GM23248 (cell line): ENCODE measurements at places on chromosomes 6 and 20.

DNA sequence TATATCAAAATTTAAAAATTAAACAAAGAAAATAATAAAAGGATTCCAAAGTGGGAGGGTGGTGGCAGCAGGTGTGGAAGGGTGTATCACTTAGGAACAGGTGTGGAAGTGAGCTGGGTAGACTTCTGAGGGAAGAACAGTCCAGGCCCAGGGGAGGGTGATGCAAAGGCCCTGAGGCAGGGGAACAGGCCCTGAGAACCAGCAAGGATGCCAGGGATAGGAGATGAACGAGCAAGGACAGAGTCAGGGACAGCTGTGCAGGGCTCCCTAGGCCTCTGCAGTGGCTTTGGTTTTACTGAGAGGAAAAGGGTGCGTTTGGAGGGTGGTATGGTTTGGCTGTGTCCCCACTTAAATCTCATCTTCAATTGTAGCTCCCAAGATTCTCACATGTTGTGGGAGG, 9.4 kb upstream of the RAET1E start:
- no peak for DNase-seq

DNA sequence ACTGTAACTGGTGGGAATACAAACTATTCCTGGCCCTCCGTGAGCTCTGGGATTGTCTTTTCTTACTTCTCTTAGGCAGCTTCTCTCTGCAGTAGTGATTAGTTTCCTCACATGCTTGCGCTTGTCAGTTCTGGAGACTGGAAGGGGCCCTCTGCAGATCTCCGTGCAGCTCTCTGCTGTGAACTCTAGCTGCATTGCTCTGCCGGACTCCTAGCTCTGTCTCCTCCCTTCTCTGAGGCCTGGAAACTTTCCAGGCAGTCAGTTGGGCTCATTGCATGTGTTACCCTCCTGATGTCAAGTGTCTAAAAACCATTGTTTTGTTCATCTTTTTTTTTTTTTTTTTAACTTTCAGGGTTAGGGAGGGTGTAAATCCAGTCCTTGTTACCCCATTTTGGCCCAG, 102.3 kb downstream of the CTNNBL1 start:
- DNase-seq, result no peak

DNA sequence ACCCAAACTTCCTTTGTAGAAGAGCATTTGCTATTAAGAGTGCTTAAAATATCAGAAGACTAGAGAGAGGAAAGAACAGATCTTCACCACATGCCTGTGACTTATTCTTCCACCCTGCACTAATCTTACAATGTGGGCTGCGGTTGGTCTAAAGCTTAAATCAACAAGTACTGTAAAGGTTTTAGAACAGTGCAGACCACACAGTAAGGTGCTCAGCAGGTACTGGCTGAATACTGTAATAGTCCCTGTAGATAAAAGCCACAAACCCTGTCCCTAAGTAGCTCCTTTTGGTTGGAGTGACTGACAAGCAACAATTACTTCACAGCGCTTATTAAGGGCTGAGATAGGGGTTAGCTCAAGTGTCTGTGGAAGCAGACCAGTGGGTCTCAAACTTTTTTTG, 972 bp upstream of the PHF3 start:
- no peak for DNase-seq

DNA sequence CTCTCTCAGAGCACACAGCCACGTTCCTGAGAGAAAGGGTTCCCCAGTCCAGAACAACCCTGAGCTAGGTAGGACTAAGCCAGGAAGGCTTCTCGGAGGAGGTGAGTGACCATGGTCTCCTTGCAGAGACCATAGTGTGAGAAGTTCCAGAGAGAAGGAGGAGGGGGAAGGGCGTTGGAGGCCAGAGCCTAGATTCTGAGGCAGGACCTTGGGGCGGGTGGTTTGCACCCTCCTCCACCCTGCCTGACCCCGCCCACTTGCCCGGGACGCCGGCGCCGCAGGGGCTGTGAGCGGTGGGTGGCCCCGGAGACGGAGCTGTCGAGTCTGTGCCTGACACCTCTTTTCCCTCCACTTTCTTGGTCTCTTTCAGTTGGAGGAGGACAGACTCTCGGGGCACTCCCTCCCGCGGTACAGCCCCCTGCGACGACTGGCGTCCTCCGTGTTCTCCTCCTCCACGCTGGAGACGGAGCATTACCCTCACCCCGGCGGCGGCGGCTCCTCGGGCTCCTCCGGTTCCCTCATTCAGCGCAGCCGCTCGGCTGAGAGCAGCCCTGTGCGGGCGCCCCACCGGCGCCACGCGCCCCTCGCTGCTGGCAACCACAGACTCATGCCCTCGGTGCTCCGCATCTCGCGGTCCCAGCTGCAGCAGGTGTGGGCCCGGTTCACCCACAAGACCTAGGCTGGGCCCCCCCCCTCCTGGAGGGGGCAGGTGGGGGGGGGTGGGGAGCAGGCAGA, 26.2 kb downstream of the TTBK1 start:
- peak; percentile 42 for DNase-seq

GRCh38 chr6:157561414-157561790, 180.4 kb downstream of the ZDHHC14 start:
- no peak for DNase-seq

- DNase-seq, result no peak
Observed at GRCh38 chr20:7770578-7770977, 169.7 kb downstream of the HAO1 start.

DNA sequence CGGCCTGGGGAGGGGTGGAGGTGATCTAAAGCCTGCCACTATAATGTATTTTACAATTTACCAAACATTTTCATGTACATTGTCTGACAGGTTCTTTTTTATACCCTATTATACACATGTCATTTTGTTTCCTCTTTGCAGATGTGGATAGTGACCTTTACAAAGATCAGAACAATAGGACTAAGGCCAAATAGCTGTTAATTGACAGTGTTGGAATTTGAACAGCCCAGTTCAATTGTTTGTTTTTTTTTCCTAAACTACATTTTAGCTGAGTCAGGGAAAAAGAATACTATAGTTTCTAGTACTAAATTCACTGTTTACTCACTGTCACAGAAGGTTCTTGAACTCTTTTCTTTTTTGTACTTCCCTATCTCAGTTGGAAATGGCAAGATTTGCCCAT, 40.2 kb downstream of the PGM3 start:
- DNase-seq, result no peak

- no peak for DNase-seq
Observed at GRCh38 chr6:122068291-122068769, 331.1 kb upstream of the HSF2 start.

- DNase-seq, result peak; percentile 38
Observed at GRCh38 chr20:43459022-43459942, 1.6 kb downstream of the SRSF6 start.

DNA sequence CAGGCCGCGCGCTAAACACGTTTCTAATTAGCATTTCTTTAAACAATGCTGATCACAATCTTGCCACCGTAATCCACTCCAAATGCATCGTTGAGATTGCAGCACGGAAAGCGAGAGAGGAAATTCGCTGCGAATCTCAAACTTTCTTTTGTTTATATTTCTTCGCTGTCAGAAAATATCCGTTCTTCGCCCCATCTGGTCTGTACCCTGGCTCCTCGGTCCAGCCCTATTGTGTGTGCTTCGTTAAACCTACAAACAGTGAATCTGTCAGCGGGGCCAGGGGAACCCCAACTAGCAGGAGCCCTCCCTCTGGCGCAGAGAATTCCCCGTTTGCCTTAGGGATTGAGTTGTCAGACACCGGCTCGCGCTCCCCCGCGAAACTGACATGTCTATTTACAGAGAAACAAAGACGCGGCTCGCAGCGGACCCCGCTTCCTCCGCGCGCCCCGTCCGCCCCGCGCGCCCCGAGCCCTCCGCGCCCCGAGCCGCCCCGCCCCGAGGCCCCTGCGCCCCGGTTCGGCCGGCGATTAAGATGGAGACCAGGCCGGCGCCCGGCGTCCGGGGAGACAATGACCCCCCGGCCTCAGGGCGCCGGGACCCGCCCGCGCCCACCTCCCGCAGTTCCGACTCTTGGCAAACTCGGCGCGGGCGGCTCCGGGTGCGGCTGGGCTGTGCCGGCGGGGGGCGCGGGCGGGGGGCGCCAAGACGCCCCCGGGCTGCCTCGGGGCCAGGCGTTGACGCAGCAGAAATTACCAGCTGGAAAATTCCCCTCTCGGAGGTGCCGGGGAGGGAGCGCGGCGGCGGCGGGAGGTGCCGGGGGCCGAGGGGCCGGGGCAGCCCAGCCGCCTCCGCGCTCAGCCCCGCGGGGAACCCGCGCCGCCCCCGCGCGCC, 874 bp downstream of the ZBTB46 start:
- DNase-seq, result peak; percentile 39

DNA sequence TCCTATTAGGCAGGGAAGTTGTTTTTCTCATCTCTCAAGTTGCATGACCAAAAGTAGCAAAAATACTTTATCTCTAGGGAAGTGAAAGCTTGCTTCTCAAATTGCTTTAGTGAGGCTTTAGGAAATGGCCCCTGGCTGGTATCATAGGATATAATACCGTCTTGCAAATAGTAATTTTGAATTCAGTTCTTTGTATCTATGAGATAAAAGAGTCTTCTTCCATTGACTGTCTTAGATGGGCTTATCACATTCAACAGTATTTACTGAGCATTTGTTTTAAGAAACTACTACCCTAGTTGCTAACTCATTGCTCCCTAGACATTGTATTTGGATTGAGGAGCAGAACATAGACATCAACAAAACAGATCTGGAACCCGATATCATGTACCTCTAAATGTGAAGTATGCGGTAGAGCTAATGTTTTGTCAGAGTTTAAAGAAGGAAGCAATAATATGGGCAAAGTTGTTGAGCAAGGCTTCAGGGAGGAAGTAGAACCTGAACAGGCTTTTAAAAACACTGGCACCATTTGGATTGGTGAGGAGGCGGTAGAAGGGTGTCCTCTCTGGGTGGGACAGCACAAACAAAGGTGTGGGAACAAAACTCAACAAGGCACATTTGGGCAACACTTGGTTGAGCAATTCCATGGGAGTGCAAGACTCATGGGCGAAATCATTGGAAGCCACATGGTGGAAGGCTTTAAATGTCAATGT, 101.5 kb downstream of the SGK1 start:
- DNase-seq, result no peak

- DNase-seq, result peak; percentile 43
Observed at GRCh38 chr6:131122007-131122406, 13.3 kb upstream of the AKAP7 start.

GRCh38 chr6:155036907-155037306, 41.8 kb downstream of the TIAM2 start:
- no peak for DNase-seq

- DNase-seq, result peak; percentile 36
Observed at GRCh38 chr6:128124713-128125112, 223.9 kb upstream of the THEMIS start.

DNA sequence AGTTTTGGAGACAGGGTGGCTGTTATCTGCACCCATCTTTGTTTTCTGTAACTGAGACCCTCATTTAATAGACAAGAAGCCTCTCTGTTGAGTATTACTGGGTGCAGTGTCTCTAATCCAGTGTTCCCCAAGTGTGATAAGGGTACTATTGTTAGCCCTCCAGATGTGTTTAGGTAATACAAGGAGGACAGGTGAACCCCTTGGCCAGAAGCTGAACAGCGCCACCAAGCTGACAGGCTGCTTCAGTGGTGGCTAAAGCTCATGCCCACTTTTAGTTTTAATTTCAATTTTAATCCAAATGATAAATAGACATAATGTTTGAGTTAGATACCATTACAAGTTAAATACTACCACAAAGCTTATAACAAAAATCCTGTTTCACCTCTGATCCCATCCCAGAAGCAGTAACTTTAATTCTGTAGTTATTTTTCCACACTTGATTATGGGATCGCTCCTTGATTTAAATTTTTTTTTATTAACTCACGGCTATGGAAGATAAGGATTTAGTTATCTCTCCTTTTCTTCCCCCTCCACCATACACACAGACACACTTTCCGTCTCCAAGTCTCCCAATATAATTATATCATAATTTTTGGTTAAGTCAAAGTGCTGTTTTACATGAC, 8.4 kb upstream of the STK35 start:
- DNase-seq, result peak; percentile 41

- no peak for DNase-seq
Observed at GRCh38 chr6:165453395-165453794, 144.0 kb upstream of the C6orf118 start.

DNA sequence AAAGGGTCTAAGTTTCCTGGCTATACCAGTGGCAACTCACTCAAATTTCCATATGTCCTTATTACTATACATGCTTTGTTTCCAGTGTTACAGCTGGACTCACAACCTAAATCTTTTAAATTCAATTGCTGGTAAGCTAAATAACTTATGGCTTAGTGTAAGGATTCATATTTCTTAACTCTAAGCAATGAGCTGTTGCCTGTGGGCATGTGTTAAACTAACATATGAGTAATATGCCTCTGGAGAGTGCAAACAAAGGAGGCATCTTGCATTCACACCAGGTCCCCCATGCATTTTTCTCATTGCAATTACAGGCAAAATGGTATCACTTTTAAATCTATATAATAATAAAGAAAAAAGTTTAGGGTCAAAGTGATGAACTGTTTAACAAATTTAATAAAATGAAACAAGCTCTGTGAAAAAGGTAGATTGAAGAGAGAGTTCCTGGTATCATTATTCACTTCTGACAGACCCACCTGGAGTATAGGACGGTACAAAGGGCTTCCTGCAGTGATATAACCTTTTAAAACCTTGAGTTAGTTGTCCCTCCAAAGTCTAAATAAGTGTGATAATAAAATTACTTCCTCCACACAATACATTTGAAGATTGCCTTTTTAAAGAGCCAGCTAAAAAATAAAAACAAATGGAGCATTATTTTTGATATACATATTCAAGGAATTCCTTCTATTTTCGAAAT, 57.6 kb upstream of the HMGCLL1 start:
- peak; percentile 63 for DNase-seq

DNA sequence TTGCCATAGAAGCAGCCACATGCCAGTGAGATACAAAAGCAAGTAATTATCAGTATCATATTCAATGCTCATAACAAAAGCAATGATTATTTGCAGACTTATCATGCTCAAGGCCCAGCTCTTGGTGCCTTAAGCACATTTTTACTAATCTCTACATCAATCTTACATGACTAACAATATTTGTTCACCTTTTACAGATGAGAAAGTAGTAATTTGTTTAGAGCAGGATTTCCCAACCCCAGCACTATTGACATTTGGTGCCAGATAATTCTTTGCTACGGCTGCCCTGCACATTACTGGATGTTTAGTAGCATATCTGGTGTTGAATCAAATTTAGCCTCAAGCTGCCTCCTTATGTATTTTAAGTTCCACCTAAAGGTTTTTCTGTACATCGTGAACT, 19.0 kb upstream of the DOK5 start:
- DNase-seq, result no peak

GRCh38 chr20:4918473-4918872, 82.8 kb downstream of the SLC23A2 start:
- DNase-seq, result no peak

DNA sequence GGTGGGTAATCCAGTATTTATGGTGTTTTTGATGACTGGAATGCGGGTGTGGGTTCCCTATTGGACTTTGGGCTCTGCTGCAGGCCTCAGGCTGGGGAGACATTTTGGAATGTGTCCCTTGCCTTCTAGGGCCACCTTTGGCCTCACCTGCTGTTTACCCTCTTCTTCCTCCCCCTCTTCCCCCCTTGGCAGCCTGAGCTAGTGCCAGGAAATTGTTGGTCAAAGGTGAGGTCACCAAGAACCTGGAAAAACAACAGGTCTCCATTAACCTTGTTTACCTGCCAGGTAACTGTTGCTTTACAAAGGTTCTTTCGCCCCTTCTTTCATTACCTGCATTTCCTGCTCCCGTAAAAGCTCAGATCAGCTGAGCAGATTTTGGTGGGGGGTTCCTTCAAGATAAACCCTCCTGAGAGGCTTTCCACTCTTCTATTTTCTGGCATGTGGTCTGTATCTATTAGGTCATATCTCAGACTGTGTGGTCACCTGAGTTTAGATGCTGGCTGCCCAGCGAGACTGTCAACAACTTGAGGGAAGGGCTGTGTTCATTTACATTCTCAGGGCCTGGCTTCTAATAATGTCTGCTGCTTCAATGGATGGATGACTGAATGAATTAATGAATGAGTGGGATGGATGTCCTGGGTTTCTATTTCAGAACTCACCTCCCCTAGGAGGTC, 34.7 kb downstream of the VEGFA start:
- no peak for DNase-seq
